ENCODE measurements at places on chromosomes 4 and X.

GRCh38 chrX:1341545-1342184 lies 5.1 kb downstream of the IL3RA start:
- DNase-seq: no peak

- DNase-seq: no peak
Measured at GRCh38 chrX:52270453-52271116, 85.9 kb downstream of the MAGED4 start.

DNA sequence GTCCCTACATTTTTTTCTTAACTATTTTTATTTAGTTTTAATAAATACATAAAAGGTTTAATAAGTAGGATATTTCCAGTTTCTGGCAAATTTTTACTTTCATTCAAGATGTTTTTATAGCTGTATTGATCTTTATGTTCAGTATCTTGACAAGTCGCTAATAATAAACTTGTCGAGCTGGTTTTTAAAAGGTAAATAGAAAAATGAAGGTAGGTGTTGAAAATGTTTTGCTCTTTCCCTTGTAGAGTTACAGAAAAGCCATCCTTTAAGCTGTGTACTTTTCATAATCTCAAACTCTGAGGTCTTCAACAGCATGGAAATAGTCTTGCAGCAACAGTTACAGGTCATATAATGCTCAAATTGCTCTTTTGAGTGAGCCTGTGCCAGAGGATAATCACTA lies 52.6 kb downstream of the RS1 start:
- DNase-seq: no peak

- no peak for DNase-seq
Measured at GRCh38 chrX:57772637-57773036, 92.6 kb upstream of the NLRP2B start.

DNA sequence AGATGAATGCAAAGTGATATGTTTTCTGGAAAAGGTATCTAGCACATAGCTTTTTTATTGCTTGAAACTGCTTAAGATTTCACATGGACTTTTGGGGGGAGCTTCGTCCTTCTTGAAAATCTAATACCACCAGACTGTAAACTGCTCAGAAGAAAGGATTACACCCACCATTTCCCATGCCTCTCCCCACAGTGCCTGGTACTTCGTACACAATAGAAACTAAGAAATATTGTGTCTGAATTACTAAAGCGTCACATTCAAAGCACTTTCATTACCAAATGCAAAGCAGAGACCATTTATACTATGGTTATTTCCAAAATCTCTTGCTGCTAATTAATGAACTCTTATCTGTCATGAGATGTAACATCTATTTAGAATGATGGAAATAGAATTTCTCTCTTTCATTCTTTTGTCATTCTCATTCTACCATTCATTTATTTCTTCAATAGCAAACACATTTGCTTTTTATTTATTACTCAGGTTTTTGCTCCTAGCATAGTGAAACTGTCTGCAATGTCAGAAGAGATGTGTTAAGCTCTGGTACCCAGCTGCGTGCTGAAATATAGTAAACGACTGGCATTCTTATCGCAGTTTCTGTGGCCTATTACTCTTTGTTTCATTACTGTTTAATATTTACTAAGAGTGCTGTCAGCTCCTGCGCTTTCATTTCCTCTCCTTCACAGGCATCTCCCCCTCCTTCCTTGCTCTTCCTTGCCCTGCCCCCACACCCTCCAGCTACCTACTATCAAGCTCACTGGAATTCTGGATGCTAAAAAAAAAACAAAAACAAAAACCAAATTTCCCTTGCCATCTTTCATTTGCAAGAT lies 51.4 kb upstream of the RAPGEF2 start:
- no peak for DNase-seq

DNA sequence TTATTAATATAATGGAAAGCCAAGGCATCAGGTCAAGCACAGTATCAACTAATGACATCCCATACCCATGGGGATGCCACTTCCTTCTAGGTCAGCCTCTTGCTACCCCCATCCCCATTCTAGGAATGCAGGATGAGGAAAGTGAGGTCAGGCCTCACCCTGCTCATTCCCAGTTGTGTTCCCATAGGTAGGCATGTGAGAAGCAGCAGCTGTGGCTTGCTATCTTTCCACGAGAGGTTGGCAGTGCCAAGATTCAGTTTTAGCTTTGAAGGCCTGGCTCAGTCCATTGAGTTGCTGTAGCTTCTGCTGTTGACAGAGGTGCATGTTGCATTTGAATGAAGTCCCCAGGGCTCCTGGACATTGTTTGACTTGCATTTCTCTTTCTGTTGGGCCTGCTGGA lies 15.5 kb downstream of the LONRF3 start:
- no peak for DNase-seq

All from testis (tissue), 5 donors.